ENCODE measurements at places on chromosomes 5 and 9.

DNA sequence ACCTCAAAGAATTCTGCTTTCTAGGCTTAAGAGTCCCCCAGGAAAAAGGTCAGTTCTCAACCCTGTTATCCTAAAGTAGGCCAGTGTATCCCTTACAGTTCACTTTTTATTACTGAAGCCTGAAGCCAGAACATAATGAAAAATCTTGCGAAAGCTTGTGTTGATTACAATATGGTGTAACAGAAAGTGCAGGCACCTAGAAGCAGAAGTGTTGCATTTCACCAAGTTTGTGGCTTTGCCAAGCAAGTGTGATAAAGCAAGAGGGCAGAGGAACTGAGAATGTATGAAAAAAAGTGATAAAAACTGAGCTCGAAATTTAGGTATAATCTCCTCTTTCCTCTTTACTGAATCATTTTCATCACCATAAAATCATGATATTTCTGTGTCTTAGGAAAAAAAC lies 26.2 kb downstream of the AGTPBP1 start:
- DNase-seq: no peak

GRCh38 chr5:132136906-132137305 lies 63.3 kb downstream of the CSF2 start:
- no peak for DNase-seq

DNA sequence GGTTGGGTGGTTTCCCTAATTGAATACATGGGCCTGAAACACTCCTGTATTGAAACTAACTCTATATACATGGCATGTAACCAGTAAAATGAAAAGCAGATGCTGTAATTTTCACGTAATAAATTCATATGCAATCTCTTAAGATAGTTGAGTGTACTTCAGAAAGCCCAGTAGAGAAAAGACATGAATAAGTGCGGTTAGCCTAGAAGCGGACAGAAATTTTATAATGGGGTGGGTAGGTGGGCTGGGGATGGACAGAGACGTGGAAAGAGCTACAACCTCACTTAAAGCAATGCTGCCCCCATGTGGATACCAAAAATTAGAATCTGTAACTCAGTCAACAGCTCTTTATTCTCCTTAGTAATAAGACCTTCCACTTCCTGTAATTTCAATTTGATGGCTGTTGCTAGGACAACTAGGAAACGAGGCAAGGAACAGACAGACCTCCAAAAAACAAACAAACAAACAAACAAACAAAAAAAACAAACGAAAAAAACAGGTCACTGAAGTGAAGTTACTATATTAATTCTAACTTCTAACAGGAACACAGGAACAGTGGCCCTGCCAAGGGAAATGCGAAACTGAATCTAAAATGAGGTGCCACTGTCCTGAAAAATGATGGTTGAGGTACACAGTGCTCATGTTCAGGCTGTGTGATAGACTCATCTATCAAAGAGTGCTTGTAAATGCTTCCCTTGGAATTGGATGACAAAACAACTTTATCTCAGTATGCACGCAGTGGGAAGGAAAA lies 103.4 kb upstream of the GNA14 start:
- DNase-seq: no peak

DNA sequence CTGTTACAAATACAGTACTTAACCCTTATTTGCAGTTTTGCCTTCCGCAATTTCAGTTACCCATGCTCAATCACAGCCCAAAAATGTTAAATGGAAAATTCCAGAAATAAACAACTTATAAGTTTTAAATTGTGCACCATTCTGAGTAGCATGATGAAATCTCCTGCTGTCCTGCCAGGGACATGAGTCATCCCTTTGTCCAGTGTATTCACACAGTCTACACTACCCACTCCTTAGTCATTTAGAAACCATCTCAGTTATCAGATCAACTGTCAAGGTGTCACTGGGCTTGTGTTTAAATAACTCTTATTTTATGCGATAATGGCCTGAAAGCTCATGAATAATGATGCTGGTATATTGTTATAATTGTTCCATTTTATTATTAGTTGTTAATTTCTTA lies 95.8 kb downstream of the PLCXD3 start:
- no peak for DNase-seq

- DNase-seq: no peak
Measured at GRCh38 chr9:124794902-124795491, 18.1 kb downstream of the OLFML2A start.

DNA sequence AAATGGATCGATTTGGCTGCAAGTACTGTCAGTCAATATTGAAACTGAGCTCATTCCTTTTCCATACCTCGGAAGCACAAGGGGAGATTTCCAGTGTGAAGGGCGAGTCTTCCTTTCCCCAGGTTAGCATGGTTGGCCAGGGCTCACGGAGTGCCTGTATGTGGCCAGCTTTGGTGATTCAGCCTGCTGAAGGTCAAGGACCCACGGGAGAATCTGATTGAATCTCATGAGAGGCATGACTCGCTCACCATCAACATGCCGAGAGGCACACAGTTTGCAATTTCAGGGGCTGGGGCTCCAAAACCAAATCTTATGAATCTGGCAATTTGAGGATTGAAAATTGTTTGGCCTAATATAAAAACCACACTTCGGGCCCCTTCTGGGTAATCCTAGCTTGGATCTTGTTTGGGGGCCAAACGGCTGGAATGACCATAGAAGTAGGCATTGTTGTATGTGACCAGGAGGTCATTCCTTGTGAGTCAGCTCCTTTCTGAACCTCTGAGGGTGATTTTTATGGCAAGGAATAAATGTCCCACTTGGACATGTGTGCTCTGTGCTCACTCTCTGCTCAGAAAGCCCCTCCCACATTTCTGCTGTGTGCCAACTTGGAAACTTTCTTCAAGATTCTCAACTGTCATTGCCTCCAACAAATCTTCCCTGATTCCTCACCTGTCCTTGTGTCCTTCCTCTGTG lies 69.8 kb downstream of the DOCK2 start:
- DNase-seq: no peak

DNA sequence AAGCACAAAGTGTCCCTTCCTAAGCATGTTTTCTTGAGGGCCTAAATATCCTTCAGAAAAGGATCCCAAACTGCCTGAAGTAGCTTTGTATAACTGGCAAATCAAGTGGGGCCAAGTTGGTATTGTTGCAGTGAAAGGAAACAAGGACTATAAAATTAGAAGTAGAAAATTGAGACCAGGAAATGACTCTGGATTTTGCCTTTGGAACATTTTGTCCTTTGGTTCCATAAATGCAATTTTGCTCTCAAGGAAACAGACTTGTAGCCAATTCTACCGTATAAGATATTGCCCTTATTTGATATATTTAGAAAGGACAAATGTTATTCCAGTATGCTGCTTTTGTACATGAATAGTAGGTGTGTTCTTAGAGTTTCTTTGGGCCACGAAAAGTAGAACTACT lies 34.4 kb downstream of the RABGAP1 start:
- DNase-seq: no peak

Measured in activated naive CD4-positive, alpha-beta T cell (primary cell).